ENCODE measurements at places on chromosomes 12 and 14. TPM values are rescaled to one million over a fixed set of nuclear protein-coding genes. Genes with fewer than 3 reads are reported as not detected.
A peak's percentile ranks its signal among the peaks of the same experiment; 100 is the strongest.

The DDHD1 gene
- total RNA-seq, result 23.8 TPM

The OR9K2 gene
- not detected for total RNA-seq

The PROX2 gene
- total RNA-seq, result not detected

The MSRB3 gene
- 23.8 TPM for total RNA-seq

The HPD gene
- not detected for total RNA-seq

The CCDC184 gene
- 0.30 TPM for total RNA-seq

The KRT85 gene
- total RNA-seq, result 98.6 TPM

The MYH6 gene
- 0.30 TPM for total RNA-seq

The GNG2 gene
- 37.5 TPM for total RNA-seq

The THTPA gene
- 9.4 TPM for total RNA-seq

The CISTR gene
- total RNA-seq, result not detected

- no peak for DNase-seq
Measured at GRCh38 chr12:53231671-53231920, 413 bp downstream of the RARG start.

- peak; percentile 28 for DNase-seq
Measured at GRCh38 chr12:130214686-130215395, 52.6 kb downstream of the FZD10 start.

DNA sequence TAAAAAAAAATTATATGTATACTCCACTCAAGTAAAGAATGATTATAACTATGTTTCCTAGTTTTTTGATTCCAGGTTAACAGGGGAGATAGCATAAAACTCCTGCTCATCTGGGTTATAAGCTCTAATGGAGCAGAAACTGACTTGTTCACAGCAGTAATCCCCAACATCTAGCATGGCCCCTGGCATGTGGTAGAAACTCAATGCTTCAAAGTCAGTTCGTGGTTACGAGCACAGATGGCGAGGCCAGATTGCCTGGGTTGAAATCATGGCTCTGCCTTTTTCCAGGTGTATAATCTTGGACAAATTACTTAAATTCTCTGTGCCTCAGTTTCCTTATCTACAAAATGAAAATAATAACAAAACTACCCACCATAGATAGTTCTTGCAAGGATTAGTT lies 183.8 kb downstream of the TTC7B start:
- no peak for DNase-seq

DNA sequence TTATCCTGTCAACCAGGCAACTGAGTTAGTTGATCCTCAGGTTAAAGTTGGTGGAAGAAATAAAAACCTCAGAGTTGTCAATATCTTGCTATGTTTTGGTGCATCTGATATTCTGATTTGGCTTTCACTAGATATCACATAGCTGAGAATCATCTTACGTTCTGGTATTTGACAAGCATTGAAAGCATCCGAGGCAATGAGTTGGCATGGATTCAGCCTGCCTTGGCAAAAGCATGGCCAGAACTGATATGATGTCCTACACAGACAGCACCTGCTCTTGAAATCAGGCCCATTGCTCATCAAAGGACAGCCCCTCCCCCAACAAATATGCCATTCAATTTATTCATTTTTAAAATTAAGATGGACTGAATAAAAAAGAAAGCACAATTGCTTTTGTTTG lies 320.7 kb upstream of the ATP2B1 start:
- DNase-seq, result no peak

DNA sequence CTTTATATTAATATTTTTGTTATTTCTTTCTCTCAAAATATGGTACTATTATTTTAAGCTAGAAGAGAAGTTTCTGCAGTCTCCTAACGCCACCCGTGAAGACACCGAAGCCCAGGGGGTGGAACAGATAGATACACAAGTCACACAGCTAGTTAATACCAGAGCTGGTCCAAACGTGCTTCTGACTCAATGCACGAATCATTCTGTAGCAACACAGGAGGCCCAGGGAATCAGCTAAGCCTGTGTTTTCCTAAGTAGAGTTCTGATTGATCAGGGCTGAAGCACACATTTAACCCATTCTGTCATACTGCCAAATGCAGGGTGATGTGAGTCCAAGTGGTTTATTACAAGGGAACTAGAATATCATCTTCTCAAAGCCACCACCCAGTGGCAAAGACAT lies 116.9 kb upstream of the PWP1 start:
- no peak for DNase-seq

DNA sequence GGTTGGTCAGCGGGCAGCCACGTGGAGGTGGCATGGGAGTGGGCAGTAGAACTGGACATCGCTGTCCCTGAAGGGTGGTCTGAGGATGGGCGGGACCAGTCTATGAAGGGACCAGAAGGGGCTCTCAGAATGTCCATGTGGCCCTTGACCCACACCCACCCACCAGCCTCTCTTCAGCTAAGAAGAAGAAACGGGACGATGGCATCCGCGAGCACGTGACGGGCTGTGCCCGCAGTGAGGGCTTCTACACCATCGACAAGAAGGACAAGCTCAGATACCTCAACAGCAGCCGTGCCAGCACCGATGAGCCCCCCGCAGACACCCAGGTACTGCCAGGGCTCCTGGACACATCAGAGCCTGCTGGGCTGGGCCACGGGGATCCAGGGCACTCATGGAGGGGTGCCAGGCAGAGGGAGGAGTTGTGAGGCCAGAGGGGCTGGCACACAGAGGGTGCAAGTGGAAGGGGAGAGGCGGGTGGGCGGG lies 21.3 kb downstream of the SETD1B start:
- no peak for DNase-seq

DNA sequence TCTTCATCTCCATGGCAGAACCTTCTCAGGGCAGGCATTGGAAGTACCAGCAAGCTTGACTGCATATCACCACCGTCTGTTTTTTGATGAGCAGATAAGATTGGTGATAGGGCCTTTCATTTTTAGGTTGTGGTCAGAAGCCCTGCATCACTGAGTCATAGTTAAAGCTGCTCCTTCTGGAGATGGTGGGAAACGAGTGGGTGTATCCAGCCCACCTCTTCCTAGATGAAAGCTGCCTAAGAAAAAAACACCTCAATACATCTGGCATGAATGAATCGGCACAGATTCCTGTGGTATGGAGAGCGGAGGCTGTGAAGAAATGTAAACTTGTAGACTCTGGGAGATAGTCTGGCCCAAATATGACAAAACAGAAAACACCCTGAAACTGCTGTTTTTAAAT lies 248.7 kb upstream of the EGLN3 start:
- DNase-seq, result no peak

- no peak for DNase-seq
Measured at GRCh38 chr14:104550861-104551728, 28.5 kb upstream of the C14orf180 start.

GRCh38 chr12:54392485-54393206 lies 8.1 kb upstream of the ZNF385A start:
- no peak for DNase-seq

DNA sequence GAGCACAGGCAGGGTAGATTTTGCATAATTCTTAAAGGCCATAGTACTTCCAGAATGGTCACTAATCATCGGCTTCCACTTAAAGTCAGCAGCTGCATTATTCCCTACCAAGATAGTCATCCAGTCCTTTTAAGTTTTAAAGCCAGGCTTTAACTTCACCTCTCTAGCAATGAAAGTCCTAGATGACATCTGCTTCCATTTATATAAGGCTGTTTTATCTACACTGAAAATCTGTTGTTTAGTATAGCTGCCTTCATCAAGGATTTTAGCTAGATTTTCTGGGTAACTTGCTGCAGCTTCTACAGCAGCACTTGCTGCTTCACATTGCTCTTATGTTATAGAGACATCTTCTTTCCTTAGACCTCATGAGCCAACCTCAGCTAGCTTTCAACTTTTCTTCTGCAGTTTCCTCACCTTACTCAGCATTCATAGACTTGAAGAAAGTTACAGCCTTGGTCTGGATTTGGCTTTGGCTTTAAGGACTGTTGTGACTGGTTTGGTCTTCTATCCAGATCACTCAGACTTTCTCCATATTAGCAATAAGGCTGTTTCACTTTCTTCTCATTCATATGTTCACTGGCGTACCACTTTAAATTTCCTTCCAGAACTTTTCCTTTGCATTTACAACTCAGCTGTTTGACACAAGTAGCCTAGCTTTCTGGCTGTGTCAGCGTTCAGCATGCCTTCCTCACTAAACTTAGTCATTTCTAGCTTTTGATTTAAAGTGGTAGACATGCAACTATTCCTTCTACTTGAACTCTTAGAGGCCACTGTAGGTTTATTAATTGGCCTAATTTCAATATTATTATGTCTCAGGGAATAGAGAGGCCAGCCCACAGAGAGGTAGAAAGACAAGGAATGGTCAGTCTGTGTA lies 209.9 kb upstream of the GARIN2 start:
- no peak for DNase-seq

- peak; percentile 54 for DNase-seq
Measured at GRCh38 chr14:101962503-101962874, 1.9 kb upstream of the DYNC1H1 start.

GRCh38 chr12:102990419-102990818 lies 32.9 kb downstream of the ASCL1 start:
- no peak for DNase-seq

DNA sequence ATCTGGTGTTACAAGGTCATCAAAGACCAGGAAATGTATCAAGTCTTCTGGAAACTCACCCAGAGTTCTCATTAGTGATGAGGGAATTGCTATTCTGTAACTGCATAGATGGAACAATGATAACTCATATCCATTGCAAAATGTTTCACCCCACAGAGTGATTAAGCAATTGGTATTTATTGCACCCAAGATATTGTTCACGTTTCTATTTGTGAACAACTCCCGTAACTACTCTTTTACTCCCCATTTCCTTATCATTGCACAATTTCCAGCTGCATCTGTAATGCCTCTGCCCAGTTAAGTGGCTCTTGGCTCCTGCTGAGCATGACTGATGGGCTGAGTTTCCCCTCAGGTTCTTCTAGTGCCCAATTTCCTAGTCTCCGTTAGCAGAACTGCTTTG lies 108.7 kb upstream of the PRICKLE1 start:
- peak; percentile 45 for DNase-seq

DNA sequence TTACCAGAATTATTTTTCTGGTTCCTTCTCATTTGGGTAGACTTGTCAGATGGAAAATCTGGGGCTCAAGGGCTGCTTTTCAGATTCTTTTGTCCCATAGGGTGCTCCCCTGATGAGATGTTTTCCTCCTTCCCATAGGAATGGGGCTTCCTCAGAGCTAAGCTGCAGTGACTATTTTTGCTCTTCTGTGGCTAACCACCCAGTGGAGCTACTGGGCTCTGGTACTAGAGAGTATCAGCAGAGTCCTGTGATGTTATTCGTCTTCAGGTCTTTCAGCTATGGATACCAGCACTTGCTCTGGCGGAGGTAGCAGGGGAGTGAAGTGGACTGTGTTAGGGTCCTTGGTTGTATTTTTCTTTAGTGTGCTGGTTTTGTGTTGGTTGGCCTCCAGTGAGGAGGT lies 716.1 kb upstream of the LMO3 start:
- DNase-seq, result no peak

- peak; percentile 18 for DNase-seq
Measured at GRCh38 chr14:99391671-99392070, 89.0 kb downstream of the SETD3 start.

- DNase-seq, result no peak
Measured at GRCh38 chr14:96047101-96047500, 7.9 kb downstream of the C14orf132 start.

GRCh38 chr12:69540987-69541386 lies 44.3 kb upstream of the CCT2 start:
- no peak for DNase-seq

DNA sequence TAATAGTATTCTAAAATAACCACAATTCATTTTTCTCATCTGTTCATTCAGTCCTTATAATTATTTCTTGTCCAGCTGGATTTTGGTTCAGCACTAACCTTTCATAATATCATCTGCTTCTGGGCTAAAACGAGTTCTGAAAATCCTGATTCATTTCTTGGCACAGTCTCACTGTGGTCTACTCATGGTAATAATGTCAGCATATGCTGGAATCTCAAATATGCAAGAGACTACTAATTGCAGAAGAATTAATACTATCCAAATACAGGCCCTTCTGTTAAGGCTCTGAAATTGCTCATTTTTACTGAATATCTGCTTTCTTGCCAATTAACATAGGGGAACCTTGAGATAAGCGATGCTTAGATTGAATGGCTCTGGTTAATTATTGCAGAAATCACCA lies 597.1 kb downstream of the RPL10L start:
- DNase-seq, result no peak

GRCh38 chr14:35250319-35250718 lies 41.9 kb upstream of the PSMA6 start:
- DNase-seq, result no peak

DNA sequence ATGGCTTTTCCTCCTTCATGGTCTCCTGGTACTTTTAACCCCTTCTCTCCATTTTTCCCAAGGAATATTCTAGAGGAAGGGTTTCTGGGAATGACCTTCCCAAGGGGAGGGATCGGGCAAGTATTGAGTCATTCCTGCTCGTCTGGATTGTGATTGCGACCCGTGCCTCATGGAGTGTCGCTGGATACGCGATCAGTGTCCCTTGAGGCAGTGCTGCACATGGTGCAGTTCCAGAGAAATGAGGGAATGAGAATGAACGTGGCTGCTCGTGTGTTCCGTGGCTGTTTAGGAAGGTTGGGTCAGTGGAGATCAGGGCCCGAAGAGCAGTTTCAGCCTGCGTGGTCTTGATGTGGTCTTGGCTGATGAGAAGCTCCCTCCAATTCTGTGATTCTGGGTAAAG lies 234.4 kb downstream of the CACNA1C start:
- no peak for DNase-seq

GRCh38 chr12:52036587-52037171 lies 14.6 kb upstream of the NR4A1 start:
- peak; percentile 66 for DNase-seq

- peak; percentile 92 for DNase-seq
Measured at GRCh38 chr14:50407111-50407812, 10.6 kb upstream of the CDKL1 start.

- DNase-seq, result no peak
Measured at GRCh38 chr12:19608039-19608438, 168.7 kb downstream of the AEBP2 start.

DNA sequence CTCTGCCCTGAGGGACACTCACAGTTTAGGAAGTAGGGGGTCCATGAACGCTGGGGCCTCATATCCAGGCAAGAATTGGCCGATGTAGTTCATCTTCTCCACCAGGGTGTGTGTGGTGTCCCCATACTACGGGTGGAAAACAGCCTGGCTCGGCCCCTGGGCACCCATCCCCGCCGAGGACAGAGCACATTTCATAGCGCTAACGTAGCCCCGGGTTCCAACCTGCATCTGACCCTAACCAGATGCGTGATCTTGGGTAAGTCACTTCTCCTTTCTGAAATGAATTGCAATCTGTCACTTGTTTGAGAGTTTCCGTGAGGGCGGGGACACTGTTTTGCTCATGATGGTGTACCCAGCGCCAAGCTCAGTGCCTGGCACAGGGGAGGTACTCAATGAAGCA lies 9.0 kb downstream of the HPD start:
- DNase-seq, result no peak
